ENCODE measurements at places on chromosomes 1 and 21.

DNA sequence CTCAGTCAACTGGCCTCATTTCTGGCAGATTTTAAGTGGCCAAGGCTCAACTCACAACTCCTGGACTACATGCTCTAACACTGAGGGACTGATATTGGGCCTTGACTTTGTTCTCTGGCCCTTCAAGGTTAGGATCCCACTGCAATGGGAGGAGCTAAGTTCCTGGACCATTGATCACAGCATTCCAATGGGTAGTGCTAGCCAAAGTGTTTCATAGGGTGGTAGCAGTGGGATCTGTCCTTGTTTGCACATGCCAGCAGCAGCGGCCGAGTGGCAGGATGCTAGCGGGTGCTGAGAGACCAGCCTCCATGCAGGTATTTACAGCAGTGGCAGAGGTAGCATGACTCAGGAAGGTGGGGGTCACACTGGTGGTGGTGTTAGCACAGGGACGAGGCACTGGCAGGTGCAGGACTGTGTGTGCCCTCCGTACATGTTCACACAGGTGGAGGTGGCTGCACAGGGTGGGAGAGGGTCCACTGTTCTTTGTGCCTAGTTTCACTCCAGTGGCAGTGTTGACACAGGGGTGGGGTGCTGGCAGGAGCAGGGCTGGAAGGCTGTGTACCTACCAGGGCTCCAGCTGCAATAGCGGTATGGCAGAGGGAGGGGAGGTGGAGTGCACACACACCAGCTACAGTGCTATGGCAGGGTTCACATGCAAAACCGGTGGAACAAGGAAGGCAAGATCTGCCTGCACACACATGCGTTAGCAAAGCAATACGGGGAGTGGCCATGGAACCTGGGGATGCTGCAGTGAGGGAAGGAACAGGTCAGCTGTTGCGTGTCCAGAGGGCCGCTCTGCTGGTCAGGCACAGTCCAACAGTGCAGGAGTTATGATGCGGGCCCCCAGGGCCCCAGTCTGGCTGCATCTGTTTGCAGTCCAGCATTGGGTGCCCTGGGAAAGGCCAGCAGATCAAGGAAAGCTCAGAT is 51.7 kb downstream of the COL24A1 start:
- DNase-seq, result no peak

DNA sequence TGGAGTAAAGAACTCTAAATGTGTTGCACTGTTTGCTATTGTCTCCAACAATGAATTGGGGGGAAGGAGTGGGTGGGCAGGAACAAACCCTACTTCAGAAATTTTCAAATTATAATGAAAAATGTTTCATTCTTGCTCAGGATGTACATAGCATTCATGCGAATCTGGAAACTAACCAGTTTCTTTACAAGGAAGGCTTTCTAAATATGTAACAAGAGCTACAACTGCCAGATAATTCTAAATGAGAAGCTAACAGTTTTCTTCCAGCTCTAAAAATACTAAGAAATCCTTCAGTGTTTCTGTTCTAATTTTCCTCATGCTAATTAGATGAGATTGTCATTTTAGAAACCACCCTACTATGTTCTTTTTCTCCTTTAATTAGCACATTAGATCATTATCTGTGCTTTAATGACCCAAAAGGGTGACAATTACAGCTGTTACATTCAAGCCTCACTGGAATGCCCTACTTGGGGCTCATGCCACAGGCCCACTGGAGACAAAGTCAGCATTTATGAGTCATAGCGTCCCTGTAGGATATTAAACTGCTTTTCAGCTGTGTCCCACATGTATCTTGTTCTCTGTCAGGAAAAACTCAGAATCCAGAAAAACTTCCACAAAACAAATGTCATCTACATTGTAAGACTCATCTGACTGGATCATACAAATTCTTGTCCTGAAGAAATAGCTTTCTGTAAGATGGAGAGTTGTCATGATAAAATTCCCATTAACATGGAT is 804.6 kb upstream of the CXADR start:
- DNase-seq, result no peak

DNA sequence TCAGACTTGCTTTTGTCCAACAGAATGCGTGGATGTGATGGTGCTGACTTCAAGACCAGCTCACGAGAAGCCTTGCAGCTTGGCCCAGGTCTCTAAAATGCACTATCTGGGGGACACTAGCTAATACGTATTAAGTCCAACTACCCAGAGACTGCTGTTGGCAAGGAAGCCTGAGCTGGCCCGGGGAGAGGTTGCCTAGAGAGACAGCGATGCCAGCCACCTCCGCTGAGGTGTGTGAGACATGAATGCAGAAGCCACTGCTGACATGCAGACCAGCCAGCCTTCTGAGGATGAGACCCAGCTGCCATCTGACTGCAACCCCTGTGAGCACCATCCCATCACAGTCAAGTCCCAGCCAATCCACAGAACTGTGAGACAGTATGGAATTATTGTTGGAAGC is 32.5 kb downstream of the THAP3 start:
- DNase-seq, result no peak

DNA sequence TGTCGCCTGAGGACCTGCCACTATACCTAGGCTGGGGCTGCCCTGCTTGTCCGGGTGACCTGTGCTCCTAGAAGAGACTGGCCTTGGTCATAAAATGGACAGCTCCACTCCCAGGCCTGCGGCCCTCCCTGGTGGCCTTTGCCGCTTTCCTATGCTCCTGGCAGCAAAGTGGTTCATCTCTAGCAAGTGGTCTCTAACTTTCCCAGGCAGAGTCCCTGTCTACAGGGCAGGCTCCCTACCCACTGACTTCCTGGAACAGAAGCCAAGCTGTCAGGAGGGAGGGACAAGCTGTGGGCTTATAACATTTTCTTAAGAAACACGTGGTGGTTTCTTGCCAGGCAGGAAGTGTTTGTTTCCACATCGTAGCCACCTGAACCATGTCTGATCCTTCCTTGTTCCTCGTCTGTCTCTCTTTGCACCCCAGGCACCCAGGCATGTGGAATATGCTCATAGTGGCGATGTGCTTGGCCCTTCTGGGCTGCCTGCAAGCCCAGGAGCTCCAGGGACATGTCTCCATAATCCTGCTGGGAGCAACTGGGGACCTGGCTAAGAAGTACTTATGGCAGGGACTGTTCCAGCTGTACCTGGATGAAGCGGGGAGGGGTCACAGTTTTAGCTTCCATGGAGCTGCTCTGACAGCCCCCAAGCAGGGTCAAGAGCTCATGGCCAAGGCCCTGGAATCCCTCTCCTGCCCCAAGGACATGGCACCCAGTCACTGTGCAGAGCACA is 10.1 kb downstream of the H6PD start:
- no peak for DNase-seq

DNA sequence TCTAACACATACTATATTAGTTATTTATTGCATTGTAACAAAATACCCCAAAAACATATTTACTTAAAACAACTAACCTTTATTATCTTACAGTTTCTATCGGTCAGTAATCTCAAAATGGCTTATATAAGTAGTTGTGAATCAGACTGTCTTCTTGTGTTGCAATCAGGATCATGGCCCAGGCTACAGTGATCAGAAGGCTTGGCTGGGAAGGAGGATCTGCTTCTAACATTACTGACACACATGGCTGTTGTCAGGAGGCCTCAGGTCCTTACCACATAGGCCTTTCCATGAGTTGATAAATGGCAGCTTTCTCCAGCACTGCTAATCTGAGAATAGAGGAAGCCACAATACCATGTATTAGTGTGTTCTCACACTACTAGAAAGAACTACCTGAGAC is 33.7 kb downstream of the CFH start:
- no peak for DNase-seq

Measured in stimulated activated CD8-positive, alpha-beta memory T cell treated with anti-CD3 and anti-CD28 coated beads, Interleukin-2, amount 100 ng/mL, for 48 hours (primary cell).